ENCODE measurements at places on chromosomes 3 and 15.

DNA sequence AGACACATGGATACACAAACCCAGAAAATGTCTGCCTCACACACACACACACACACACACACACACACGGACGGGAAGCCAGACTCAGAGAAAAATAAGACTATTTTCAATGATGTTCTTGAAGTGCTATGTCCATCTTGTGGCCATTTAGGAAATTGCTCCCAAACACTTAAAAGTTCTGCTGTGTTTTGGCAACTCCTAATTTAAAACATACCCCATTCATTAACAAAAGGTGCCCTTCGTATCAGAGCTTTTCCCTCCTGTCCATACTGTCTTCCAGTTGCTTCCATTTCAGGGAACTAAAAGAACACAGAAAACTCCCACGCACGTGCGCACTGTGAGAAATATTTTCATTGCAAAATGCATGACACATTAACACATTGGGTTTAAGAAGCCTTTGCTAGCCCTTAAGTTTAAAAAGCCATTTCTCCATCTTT lies 44.6 kb downstream of the SLC12A1 start:
- DNase-seq, result peak; percentile 68

- DNase-seq, result no peak
Measured at GRCh38 chr3:94226078-94226477, 163.2 kb downstream of the NSUN3 start.

GRCh38 chr3:108175352-108175751 lies 46.9 kb downstream of the IFT57 start:
- DNase-seq, result no peak

GRCh38 chr15:34795267-34796081 lies at the start of gene ACTC1:
Gene ACTC1, minus strand, starts transcription at chr15:34795549. Its CDS starts 741 bp downstream, at chr15:34794808.
- no peak for DNase-seq

DNA sequence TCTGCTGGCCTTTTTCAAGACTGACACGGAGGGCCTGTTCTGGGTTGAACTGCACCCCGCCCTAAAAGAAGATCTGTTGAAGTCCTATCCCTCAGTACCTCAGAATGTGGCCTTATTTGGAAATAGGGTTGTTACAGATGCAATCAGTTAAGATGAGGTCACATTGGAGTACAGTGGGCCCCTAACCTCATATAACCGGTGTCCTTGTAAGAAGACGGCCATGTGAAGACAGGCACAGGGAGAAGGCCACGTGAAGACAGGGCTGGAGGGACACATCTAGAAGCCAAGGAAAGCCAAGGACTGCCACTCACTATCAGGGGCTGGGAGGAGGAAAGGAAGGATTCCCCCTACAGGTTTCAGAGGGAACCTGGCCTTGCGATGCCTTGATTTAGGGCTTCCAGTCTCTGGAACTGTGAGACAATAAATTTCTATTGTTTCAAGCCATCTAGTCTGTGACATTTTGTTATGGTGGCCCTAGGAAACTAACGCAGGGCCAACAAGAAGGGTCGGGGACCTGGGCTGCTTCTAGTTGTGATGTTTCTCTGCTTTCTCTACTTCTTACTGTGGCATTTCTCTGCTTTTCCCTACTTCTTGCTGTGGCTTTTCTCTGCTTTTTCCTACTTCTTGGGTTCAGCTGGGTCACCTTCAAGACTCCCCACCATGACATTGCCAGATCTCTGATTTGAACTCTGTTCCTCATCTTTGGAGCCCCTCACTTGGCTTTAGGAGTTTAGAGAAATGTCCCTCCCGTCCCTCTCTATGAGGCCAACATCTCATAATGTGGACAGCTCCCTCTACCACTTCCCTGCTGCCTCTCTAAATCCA lies 4.8 kb upstream of the CCDC174 start:
- no peak for DNase-seq

DNA sequence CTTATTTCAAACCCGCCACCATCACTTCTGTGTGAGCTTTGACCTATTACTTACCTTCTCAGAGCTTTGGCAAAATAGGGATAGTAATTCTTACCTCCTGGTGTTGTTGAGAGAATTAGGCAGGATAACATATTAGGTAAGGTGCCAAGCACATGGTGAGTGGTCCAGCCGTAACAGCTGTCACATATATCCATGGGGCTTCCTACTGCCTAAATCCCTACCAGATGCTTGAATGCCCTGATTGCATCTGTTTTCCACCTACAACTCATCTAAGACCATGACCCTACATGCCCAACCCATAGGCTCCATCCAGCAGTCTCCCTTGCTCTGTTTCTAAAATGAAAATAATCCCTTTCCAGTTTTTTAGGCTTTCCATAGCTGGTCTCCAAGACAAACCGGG lies 162.3 kb upstream of the NR2E3 start:
- no peak for DNase-seq

DNA sequence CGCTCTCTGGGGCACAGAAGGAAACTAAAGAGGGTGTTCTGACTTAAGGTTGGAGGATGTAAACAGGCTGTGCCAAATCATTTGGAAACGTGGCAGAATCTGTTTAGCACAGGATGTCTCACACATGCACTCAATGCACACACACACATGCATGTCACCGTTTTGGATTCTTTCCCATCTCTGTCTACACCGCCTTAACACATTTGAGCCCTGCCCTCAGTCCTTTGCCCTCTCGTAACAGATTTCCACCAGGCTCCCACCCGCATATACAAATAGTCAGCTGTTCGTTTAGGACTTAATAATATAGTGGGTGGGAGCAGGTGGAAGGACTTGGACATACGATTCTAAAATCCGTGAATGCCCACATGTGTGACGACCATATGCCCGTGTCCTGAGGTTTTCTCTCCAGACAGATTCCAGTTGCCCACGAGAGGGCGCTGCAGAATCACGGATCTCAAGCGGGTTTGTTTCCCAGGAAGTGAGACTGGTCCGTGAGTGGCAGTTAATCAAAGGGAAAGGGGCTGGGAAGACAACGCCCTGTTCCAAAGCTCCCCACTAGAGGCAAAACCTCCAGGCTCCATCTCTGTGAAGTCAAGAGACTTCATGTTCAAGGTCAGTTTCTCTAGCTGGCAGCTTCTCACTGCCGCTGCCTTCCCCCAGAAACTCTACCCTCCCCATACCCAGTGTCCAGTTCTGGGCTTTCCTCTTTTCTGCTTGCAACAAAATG lies 44.5 kb downstream of the NOX5 start:
- DNase-seq, result peak; percentile 91

DNA sequence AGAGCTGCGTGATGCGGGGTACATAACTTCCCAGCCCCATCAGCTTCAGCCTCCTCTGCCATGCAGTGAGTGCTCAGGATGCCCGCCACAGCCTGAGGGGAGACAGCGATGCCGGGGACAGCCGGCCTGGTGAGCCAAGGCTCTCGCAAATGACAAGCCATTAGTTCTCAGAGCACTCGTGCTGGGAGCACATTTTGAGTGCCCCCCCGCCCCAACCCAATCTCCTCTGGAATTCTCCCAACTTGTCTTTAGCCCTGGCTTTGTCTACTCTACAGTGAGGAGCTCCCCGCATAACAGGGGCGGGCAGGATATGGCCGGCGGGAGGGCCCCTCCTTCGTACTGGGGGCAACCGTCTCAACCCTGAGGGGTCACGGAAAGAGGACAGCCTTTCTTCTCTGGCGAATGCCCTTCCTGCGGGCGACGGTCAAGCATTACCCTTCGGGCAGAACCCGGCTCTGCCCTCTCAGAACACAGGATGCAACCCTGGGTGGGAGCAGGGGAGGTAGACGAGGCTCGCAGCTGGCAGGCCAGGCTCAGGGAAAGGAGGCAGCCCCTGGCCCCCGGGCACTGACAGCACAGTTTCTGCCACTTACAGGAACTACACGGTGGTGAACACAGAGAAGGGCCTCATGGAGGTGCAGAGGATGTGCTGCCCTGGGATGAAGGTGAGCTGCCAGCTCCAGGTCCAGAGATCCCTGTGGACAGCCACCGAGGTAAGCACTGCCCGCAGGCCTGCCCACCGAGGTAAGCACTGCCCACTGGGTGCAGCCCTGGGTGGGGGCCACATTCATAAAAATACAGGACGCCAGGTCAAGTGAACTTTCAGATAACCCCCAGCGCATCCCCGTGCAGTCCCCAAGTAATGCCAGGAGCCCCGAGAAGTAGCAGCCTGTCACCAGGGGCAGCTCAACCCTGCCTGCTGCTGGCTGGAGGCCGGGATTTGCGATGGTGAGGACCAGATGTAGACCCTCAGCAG lies 141.7 kb downstream of the LRRK1 start:
- no peak for DNase-seq

- no peak for DNase-seq
Measured at GRCh38 chr3:124847863-124848262, 39.3 kb downstream of the ITGB5 start.
